ENCODE measurements at places on chromosomes 1 and 21.

DNA sequence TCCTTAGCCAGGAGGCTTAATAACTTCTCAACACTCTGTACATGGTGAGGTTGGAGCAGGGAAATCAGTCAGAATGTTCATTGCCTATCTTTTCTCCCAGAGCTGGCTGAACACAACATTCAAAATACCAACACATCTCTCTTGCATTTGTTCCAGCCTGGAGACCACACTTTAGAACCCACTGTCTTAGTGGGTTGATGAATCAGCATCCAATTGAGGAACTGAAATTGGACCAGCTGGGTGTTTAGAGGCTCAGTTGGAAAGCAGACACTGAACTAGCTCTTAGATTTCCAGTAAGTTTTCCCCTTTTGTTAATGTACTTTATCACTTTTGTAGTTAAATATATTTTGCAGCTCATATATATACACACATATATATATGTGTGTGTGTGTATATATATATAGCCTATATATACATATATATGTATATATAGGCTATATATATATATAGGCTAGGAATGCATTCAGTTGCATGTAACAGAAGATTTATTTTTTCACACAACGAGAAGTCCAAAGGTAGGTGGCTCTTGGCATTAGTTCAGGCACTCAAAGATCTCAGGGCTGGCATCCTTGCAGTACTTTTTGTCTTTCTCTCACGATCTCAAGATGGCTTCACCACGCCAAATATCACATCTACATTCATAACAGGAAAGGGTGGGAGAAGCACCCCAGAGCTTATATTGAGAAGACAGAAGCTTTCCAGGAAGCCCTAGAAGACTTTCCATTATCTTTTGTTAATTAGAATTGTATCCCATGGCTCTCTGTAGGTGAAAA is 35.0 kb upstream of the HUNK start:
- DNase-seq: no peak

DNA sequence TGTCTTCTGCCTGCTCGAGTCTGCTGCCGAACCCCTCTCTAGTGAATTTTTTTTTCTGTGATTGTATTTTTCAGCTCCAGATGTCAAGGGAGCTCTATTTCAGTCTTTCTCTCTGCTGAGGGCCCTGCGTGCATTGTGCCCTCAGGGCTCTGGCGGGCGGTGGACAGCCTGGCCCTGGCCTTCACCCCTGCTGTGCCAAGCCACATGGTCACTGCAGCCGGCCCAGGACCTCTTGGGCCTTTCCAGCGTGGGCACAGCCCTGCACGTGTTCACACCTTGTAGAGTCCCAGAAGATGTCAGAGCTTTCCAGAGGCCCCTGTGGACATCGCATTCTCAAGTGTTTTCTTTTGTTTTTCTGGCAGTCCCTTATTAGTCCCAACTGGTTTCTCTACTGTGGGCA is 55.7 kb downstream of the PCNT start:
- no peak for DNase-seq

DNA sequence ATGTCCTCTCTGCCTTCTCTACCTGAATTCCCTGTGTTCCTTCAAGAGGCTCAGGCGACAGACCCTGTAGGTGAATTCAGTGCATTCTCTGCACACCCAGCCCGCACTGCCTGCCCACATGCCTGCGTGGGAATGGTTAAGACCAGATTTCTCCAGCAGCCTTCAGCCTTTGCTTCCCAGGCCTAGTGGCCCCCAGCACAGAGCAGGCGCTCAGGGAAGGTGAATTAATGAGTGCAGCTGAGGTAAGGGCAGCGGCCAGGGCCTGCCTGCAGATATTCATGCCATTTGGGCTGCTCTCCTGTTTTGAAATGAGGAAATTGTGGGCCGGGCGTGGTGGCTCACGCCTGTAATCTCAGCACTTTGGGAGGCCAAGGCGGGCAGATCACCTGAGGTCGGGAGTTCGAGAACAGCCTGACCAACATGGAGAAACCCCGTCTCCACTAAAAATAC is 45.5 kb downstream of the IER5 start:
- DNase-seq: no peak

GRCh38 chr1:24047110-24047477 is 64.8 kb downstream of the MYOM3 start:
- DNase-seq: peak; percentile 4

DNA sequence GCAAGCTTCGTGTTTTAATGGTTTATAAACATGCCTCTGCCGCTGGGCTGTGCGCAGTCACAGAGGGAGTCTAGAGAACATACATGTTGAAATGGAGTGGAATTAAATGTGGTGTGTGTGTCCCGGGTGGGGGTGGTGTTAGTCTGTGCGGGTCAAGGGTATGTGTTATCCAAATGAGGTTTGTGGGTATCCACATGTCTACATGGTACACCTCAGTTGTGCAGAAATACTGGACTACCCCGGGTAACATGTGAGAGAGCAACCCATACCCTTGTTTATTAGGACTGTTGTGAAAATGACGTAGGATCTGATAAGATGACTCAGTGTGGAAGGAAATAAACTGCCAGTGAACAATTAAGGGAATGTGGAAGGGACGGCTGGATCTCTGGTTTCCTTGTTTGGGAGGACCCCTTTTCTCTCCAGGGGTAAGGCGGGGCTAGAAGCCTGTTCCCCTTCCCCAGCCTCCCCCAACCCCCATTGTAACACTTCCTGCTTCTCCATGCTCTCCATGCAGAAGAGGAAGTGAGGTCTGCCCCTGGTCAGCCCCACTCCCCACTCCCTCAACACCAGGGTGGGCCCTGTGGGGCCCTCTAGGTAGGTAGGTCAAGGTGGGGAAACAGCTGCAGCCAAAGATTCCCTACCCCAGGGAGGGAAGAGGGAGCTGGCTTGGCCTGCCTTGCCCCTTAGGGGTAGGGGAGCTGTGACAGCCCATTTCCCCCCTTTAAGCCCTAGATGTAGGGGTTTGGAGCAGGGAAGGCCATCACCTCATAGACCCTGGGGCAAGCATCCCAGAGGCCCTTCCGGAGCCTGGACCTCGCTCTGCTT is 690 bp downstream of the EPS8L3 start:
- DNase-seq: peak; percentile 87

GRCh38 chr1:110258734-110259133 is 48.6 kb downstream of the KCNC4 start:
- DNase-seq: no peak

GRCh38 chr1:31771891-31772668 is 7.9 kb upstream of the ADGRB2 start:
- no peak for DNase-seq

DNA sequence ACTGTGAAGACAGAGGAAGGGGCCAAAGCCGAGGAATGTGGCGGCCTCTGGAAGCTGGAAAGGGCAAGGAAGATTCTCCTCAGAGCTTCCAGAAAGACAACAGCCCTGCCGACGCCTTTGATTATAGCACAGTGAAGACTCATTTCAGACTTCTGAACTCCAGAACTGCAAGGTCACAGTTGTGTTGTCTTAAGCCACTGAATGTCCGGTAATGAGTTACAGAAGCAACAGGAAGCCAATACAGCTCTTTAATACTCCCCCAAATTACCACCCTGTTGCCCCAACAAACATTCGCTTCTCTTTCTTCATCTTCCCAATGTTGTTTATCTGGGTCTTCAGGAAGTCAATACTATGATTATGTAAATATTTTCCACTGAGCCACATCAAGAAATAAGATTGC is 44.0 kb downstream of the ETS2 start:
- peak; percentile 45 for DNase-seq

DNA sequence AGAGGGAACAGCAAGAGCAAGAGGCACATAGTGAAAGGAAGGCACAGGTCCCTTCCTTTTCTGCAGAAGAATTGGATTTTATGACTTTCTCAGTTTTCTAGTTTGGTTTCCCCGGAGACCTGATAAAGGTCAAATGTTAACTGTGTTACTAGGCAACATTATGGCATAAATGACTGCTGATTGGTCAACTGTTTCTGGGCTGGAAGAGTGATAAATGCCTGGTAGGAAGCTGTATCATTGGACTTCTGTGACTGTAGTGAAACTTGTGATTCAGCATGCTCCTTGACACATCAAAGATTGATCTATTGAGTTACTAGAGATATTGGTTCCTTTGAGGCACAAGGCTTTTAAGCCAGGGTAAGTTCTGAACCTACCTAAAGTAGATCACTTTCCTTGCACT is 55.7 kb downstream of the LRRC8C start:
- no peak for DNase-seq

- no peak for DNase-seq
Measured at GRCh38 chr1:14403961-14404645, 194.4 kb upstream of the KAZN start.

DNA sequence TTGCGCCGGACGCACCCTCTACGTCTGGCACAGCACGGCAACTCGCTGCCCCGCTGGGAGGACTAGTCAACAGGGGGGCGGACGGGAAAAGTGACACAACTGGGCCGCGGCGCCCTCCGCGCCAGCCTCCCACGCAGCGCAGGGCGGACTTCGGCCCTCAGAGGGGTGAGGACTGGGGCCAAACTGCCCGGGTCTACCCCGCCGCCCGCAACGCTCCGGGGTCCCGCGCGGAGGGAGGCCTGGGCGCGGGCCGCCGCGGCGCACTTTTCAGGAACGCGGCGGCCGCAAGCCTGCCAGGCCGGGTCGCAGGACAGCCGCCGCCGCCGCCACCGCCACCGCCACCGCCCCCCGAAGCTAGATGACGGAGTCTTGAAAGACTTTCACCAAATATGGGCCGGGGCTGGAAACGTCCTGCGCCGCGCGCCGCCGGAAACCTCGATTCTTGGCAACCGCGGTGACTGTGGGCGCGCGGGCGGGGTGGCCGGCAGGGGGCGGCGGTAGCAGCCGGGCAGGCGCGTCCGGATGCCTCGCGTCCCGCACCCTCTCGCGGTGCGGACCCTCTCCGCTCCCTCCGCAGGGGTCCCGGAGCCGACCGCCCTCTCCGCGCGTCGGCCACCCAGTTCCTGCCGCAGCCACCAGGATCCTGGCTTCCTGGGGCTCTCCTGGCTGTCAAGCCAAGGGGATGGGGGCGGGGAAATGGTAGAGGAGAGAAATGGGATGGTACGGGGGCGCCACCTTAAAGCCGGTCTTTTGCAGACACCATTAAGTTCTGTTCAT is 3.7 kb upstream of the CCN1 start:
- peak; percentile 90 for DNase-seq

GRCh38 chr1:85602571-85602970 is 22.0 kb downstream of the CCN1 start:
- DNase-seq: no peak

DNA sequence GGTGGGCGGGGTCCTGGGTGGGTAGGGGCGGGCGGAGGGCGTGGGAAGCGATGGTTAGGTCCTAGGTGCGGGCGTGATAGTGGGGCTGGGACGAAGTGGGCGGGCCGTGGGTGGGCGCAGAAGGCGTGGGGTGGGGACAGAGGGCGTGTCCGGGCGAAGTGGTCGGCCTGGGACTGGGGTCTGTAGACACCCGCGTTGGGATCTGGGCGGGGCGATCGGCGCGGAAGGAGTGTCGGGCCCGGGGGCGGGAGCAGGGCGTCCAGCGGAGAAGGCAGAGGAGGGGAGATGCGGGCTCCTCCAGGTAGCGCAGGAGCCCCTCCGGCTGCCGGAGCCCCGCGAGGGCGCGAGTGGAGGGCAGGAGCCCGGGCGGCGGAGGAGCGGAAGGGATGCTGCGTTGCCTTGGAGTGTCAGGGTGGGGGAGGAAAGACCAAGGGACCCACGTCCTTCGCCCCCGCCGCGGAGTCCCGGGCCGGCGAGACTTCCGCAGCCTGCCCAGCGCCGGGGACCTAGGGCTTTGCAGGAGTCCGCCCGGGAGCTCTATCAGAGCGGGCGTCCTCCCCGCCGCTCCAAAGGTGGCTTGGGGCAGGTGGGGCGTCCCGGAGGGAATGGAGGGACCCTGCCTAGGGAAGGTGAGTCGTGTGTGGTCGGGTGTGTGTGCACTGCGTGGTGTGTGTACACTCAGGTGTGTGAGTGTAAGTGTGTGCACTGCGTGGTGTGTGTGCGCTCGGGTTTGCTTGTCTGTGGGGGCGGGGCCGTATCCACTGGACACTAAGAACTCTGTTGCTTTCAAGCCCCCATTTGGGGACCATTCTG is 27.0 kb upstream of the PRSS38 start:
- peak; percentile 44 for DNase-seq

DNA sequence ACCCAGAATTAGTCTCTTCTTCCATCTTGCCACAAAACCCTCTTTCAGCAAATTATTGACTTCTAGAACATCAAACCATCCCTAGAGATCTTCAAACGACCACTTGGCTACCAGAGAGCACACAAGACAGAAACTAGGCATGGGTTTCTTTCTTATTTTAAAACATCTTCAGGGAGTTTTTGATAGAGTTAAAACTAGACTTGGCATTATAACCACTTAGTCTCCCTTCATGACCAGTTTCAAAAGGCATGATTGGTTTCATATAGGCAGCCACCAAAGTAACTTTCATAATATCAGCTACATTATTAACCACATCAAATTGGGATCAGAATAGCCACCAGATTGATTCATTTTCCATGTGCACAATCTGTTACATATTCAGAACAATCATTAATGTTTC is 368.4 kb upstream of the GREM2 start:
- no peak for DNase-seq

GRCh38 chr1:96845464-96845863 is 123.9 kb downstream of the PTBP2 start:
- peak; percentile 18 for DNase-seq

- DNase-seq: peak; percentile 83
Measured at GRCh38 chr1:243267914-243268653, 12.2 kb downstream of the SDCCAG8 start.

- DNase-seq: no peak
Measured at GRCh38 chr1:38305666-38306065, 259.1 kb upstream of the POU3F1 start.

- no peak for DNase-seq
Measured at GRCh38 chr1:3412376-3412775, 42.1 kb upstream of the ARHGEF16 start.

DNA sequence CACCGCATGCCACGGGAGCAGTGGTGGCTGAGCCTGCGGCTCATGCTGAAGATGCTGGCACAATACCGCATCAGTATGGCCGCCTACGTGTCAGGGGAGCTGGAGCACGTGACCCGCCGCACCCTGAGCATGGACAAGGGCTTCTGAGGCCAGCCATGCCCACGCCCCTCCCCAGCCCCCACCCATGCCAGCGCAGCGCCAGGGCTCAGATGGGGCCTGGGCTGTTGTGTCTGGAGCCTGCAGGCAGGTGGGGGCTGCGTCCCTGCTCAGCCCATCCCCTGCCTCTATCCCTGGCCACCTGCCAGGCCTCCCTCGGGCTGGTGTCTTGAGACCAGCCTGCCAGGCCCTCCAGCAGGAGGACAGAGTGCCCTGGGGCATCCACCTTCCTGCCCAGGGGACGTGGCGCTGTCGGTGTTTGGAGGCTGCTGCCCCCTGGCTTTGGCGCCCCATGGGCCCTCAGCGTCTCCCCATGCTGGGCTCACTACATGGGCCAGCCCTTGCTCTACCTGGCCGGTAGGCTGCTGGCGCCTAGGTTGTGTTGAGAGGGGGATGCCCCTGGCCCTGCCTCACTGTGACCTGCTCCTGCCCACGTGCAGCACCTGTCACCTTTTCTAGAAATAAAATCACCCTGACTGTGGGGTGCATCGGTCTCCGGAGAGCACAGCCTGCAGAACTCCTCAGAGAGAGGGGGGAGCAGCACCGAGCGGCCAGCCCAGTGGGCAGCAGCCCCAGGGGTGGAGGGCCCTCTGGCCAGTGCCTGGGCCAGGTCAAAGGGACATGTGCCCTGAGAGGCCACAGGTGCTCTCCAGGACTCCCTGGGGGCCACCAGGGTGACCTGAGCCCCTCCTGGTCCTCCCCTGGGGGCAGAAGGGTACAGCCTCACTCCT is 12.2 kb downstream of the CFAP410 start:
- no peak for DNase-seq

- no peak for DNase-seq
Measured at GRCh38 chr1:228400692-228401454, 5.8 kb downstream of the TRIM11 start.
